ENCODE measurements at places on chromosomes 12 and 14.

GRCh38 chr14:60242429-60242828, 6.6 kb upstream of the PPM1A start:
- no peak for DNase-seq

DNA sequence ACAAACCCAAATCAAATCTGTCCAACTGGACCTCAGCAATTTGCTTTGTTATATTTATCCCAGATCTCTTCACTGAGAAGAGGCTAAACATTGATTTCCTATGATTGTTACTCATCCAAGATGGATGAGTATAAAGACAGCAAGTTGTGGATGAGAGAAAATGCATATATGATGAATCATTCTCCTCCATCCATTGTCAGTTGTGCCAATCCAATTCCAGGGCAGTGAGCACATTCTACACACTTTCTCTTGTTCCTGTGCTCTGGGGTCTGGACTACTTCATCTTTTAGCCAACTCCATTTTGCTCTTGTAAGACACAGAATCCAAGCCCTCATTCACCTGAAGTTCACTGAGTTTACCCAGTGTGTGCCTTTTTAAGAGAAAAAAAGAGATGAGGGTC, 105.7 kb downstream of the GCH1 start:
- DNase-seq, result no peak

DNA sequence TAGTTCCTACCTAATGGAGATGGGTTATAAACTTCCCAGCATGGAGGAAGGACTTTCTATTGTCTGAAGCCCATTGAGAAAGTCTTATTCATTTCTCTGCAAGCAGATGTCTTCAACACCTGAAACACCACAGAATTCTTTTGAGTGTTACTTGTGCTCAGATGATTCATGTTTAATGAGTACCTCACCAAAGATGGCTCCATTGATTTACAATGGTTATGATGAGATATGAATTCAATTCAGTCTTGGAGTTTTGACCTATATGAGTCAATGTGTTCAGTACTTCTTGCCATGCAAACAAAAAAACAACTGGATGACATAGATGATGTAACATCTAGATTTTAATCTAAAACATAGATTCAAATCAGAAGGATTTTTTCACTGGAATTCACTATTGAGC, 15.4 kb upstream of the PAWR start:
- DNase-seq, result no peak

DNA sequence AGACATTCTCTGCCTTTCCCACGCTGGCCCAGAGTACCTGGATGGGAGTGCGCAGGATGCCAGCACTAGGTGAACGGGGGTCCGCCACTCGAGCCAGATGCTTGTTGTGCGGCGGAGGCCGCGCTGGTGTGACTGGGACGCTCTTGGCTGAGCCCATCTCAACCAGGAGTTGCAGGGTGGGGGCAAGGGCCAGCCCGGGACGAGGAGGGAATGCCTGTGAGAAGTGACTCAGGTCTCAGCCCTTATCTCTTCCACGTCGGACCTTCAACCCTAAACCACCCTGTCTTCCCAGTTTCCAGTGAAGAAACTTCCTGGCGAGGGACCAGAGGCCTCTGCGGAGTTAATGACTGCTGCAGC, 312 bp downstream of the CDCA3 start:
- no peak for DNase-seq

DNA sequence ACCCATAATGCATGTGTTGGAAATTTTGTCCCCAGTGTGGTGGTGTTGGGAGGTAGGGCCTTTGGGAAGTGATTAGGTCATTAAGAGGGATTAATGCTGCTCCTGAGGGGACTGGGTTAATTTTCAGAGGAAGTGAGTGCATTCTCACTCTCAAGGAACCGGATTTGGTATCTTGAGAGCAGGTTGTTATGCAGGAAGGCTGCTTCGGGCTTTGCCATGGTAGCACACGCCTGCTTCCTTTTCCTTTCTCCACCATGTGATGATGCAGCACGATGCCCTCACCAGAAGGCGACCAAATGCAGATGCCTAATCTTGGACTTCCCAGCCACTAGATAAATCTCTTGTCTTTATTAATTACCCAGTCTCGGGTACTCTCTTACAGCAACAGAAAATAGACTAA, 257.1 kb downstream of the SSPN start:
- DNase-seq, result no peak

- no peak for DNase-seq
Measured at GRCh38 chr12:50677858-50678257, 86.0 kb upstream of the ATF1 start.

- no peak for DNase-seq
Measured at GRCh38 chr14:89649451-89650075, 232.5 kb upstream of the FOXN3 start.

- DNase-seq, result no peak
Measured at GRCh38 chr12:91922139-91922538, 223.5 kb downstream of the BTG1 start.

DNA sequence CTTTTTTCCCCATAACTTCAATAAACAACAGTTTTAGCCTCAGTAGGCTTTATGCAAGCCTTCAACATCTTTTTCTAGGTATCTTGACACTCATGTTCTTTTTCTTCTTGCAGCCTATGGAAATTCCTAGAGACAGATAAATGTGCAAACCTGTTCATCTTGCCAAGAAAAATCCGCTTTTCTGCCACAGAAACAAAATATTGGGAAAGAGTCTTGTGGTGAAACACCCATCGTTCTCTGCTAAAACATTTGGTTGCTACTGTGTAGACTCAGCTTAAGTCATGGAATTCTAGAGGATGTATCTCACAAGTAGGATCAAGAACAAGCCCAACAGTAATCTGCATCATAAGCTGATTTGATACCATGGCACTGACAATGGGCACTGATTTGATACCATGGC, 295.9 kb downstream of the ZFP36L1 start:
- no peak for DNase-seq

DNA sequence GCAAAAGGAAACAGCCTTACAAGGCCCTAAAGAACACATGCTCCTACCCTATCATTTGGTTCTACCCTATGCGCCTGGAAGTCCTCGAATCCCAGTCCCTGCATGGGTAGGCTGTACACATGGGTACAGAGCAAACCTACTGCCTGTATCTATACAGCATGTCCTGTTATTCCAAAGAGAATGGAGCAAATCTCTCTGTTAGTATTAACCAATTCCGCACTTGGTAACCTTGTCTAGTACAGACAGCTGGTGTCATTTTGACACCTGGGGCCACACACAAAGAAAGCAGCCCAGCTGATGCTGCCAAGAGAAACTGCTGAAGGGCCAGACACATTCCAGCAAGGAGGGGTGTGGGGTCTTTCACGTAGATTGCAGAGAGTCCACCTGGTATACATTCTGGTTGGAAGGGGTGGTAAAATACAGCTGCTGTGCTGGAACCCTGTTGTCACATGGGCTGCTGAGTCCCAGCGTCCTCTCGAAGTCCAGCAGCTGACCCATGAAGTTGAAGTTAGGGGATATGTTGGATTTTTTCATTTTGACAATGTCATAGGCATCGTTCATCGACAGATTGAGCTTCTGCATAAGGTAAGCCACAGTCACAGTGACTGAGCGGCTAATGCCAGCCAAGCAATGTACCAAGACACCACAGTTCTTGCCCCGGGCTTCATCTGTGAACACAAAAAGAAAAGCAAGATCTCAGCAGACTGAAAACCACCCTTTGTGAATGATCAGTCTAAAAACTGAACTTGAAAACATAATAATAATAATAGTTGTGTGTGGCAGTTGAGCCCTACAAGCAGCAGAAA, 3.2 kb downstream of the DUSP6 start:
- no peak for DNase-seq

DNA sequence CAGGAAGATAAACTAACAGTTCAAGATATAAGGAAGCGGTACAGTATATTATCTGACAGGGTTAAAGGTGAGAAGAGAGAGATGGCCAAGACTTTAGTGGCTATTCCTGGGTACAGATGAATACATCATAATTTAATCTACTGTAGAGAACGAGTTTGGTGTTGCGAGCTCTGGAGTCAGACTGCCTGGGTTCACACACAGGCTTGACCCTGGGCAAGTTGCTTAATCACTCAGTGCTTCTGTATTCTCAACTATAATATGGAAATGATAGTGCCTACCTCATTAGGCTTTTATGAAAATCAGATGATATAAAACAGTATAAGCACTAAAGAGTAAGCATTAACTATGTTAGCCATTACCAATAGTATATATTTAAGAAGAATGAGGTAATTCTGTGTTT, 3.5 kb downstream of the PPM1H start:
- DNase-seq, result no peak

Data from immature natural killer cell (primary cell).